ENCODE measurements at places on chromosomes 6 and 20.

GRCh38 chr20:39873286-39873685 is 815.8 kb downstream of the MAFB start:
- no peak overlapping the region for H3K4me3 ChIP-seq
- H3K27me3 ChIP-seq: peaks cover 8% of the 10 kb centered on the region
- no peak overlapping the region for H3K27ac ChIP-seq

- peaks cover 9% of the 10 kb centered on the region for H3K4me1 ChIP-seq
- no peaks in the 10 kb centered on the region for H3K36me3 ChIP-seq
- H3K27ac ChIP-seq: no peak overlapping the region
- ATAC-seq: no peak
- H3K4me3 ChIP-seq: no peak overlapping the region
Measured at GRCh38 chr6:37150314-37150713, 19.6 kb upstream of the PIM1 start.

DNA sequence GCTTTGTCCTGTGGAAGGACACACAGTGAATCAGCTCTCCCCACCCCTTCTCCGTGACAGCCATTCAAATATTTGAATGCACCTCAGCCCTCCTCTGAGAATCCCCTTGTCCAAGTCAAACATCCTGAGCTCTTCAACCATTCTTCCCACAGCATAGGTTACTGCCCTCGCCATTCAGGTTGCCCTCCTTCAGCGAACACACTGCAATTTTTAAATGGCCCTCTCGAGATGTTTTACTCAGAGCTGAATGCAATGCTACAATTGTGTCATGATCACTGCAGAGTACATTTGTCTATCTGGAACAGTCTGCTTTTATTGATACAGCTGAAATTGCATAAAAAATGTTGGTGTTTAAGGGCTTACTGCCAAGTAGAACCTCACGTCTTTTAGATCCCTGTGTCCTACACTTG is 48.9 kb downstream of the SLC2A12 start:
- peaks cover 16% of the 10 kb centered on the region for H3K27me3 ChIP-seq
- H3K27ac ChIP-seq: no peak overlapping the region
- ATAC-seq: no peak

DNA sequence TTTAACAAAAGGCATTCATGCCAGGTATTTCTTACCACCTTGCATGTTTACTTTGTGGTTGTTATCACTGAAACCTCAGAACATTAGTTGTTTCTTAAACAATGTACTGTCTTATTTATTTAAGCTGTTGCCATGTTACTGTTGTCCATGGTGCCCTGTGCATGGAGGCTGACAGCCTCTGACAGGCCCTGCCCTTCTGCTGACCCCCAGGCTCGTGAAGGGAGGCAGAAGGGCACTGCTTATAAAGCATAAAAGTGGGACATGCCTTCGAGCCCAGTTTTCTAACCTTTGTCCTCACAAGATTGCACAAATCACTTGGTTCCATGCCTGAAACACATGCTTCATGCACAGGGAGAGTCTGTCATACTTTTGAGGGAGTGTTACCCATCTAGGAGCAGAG is 46.7 kb upstream of the CLIC5 start:
- H3K27me3 ChIP-seq: peaks cover 15% of the 10 kb centered on the region
- no peak overlapping the region for H3K27ac ChIP-seq
- ATAC-seq: no peak
- H3K4me1 ChIP-seq: no peaks in the 10 kb centered on the region
- no peaks in the 10 kb centered on the region for H3K36me3 ChIP-seq

- no peak overlapping the region for H3K27ac ChIP-seq
- H3K36me3 ChIP-seq: no peaks in the 10 kb centered on the region
- H3K27me3 ChIP-seq: peaks cover 5% of the 10 kb centered on the region
- no peak for ATAC-seq
Measured at GRCh38 chr6:47062346-47062745, 20.2 kb upstream of the ADGRF1 start.

- H3K27ac ChIP-seq: no peak overlapping the region
- no peak overlapping the region for H3K4me3 ChIP-seq
- no peak for ATAC-seq
Measured at GRCh38 chr6:6545616-6546317, 42.8 kb upstream of the LY86 start.

DNA sequence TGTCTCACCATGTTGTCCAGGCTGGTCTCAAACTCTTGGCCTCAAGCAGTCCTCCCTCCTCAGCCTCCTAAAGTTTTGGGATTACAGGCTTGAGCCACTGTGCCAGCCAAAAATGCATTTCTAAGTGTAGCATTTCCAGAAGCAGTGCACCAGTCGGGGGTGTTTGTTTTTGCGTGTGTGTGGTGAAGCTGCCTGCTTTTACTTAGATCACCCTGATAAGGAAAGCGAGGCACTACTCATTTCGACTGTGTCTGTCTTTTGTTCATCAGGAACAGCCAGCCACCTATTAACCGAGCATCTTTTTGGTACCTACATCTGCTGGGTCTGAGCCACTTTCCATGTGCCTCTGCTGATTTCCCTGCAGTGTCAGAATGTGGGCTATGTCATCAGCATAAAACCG is 18.7 kb downstream of the SIRT5 start:
- no peaks in the 10 kb centered on the region for H3K4me1 ChIP-seq
- no peak overlapping the region for H3K4me3 ChIP-seq
- H3K27ac ChIP-seq: no peak overlapping the region
- H3K27me3 ChIP-seq: no peaks in the 10 kb centered on the region
- H3K36me3 ChIP-seq: peaks cover 31% of the 10 kb centered on the region

- H3K36me3 ChIP-seq: no peaks in the 10 kb centered on the region
- H3K27me3 ChIP-seq: no peaks in the 10 kb centered on the region
- no peak overlapping the region for H3K4me3 ChIP-seq
- H3K4me1 ChIP-seq: no peaks in the 10 kb centered on the region
- H3K27ac ChIP-seq: no peak overlapping the region
- no peak for ATAC-seq
Measured at GRCh38 chr20:11001764-11002540, 328.2 kb upstream of the JAG1 start.

GRCh38 chr20:37245216-37246150 is 16.1 kb downstream of the GHRH start:
- ATAC-seq: no peak
- peaks cover 36% of the 10 kb centered on the region for H3K36me3 ChIP-seq
- H3K27me3 ChIP-seq: no peaks in the 10 kb centered on the region

GRCh38 chr6:150622941-150623874 is 23.5 kb downstream of the PLEKHG1 start:
- peaks cover 7% of the 10 kb centered on the region for H3K4me1 ChIP-seq
- H3K4me3 ChIP-seq: peak overlapping the region; percentile 14
- no peaks in the 10 kb centered on the region for H3K27me3 ChIP-seq
- no peaks in the 10 kb centered on the region for H3K36me3 ChIP-seq

- no peak overlapping the region for H3K4me3 ChIP-seq
- ATAC-seq: no peak
- H3K36me3 ChIP-seq: no peaks in the 10 kb centered on the region
Measured at GRCh38 chr6:52053038-52053695, 34.2 kb downstream of the PKHD1 start.

- no peak for ATAC-seq
- peak overlapping the region; percentile 71 for H3K27ac ChIP-seq
- no peaks in the 10 kb centered on the region for H3K27me3 ChIP-seq
- no peak overlapping the region for H3K4me3 ChIP-seq
- H3K36me3 ChIP-seq: peaks cover 75% of the 10 kb centered on the region
Measured at GRCh38 chr6:142808405-142809061, 136.4 kb downstream of the HIVEP2 start.

GRCh38 chr6:129638055-129638684 is 71.8 kb downstream of the ARHGAP18 start:
- ATAC-seq: no peak
- no peaks in the 10 kb centered on the region for H3K27me3 ChIP-seq
- no peaks in the 10 kb centered on the region for H3K4me1 ChIP-seq
- H3K4me3 ChIP-seq: no peak overlapping the region
